Stimulated activated CD4-positive, alpha-beta T cell treated with anti-CD3 and anti-CD28 coated beads, Interleukin-2, amount 100 ng/mL, for 4 hours (primary cell): ENCODE measurements at places on chromosomes 13 and 19.

GRCh38 chr13:68051910-68052309, 821.8 kb upstream of the PCDH9 start:
- DNase-seq = no peak

DNA sequence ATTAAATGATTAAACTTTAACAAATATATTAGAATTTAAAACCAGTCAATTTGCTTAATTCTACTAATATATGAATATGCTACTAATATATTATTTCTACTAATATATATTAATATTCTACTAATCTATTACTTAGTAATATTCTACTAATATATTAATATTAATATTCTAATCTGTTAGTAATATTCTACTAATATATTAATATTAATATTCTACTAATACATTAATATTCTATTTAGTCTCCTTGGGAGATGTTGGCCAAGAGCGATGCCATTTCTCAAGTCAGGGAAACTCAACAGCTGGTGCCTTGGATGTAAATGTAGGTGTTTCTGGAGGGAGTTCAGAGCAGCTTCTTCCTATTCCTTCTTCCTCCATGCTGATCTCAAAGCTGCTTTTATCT, 259.2 kb upstream of the TMTC4 start:
- no peak for DNase-seq

DNA sequence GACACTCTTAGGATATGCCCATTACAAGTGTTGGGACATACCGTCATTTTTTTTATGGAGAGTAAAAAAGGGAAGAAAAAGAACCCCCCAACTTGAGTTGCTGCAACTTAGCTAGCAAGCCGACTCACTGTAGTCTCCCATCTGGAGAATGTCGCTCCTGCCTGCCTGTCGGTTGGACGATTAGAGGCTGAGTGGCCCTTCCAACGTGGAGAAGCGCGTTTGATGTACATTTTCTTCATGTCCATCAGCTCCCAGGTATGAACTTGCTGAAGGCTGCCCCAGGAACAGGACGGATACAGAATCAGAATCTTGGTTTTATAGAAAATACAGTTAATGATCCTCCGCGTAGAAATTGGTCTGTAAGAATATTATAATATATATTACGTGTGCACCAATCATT, 189.0 kb upstream of the SOX1 start:
- DNase-seq = no peak

- no peak for DNase-seq
Observed at GRCh38 chr13:98475522-98475921, 101.4 kb downstream of the STK24 start.

- DNase-seq = no peak
Observed at GRCh38 chr19:45901432-45901911, 941 bp downstream of the MYPOP start.
